ENCODE measurements at places on chromosomes 11 and 22.

GRCh38 chr22:27075028-27075678, 417.8 kb downstream of the MIAT start:
- no peak for DNase-seq

- no peak for DNase-seq
Observed at GRCh38 chr11:114609429-114609828, 13.8 kb upstream of the NXPE4 start.

- DNase-seq: no peak
Observed at GRCh38 chr22:40499209-40499623, 128.8 kb downstream of the SGSM3 start.

GRCh38 chr11:75868990-75869389, 54.0 kb downstream of the UVRAG start:
- no peak for DNase-seq

GRCh38 chr11:130162733-130163132, 3.2 kb downstream of the ST14 start:
- peak; percentile 9 for DNase-seq

GRCh38 chr11:11931461-11932055, 76.9 kb downstream of the DKK3 start:
- no peak for DNase-seq

DNA sequence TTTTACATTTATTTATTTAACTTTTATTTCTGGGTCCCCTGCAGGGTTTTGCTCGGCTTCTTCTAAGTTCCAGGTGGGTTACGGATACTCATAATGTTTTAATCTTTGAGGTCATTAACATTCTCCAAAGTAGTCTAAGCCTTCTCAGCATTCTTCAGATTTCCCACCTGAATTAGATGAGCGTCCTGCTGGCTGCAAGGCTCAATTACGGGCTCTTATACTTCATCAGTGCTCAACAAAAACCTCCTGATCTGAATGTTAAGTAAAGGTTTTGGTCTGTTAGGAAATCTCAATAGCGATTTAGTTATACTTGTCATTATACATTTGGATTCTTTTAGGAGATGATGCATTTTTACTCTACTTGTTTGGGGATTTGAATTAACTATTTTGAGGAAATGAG, 27.3 kb upstream of the NFRKB start:
- no peak for DNase-seq

- DNase-seq: no peak
Observed at GRCh38 chr22:25747245-25747944, 5.4 kb downstream of the MYO18B start.

DNA sequence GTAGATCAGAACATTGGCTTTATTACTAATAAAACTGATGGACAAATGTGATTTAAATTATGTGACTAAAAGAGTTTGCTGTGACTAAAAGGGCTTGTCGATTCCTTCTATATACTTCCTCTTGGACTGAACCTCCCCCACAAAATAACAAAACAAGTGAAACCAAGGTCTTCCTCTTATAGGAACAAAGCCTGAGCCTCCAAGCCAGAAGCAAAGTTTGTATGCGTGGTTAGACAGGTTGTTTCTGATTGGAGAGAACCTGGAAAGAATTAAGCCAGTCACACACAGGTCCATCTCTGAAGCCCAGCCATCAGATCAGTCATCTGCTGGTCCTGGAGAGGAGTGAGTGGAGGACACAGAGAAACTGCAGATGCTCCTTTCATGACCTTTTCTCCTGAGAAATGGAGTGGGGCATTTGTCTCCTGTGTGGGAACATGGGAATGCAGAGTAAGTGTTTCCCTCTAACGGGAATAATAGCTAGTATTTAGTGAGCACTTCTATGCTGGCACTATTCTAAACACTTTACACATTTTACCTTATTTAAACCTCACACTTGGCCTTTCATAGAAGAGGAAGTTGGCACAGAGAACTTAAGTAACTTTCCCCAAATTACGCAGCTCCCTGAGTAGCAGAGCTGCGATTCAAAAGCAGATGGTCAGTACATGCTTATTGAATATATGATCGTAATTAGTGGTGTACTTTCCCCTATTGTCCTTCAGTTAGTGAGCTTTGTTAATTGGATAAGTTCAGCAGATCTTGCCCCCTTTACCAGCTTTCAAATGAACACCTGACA, 77.1 kb downstream of the UVRAG start:
- no peak for DNase-seq

DNA sequence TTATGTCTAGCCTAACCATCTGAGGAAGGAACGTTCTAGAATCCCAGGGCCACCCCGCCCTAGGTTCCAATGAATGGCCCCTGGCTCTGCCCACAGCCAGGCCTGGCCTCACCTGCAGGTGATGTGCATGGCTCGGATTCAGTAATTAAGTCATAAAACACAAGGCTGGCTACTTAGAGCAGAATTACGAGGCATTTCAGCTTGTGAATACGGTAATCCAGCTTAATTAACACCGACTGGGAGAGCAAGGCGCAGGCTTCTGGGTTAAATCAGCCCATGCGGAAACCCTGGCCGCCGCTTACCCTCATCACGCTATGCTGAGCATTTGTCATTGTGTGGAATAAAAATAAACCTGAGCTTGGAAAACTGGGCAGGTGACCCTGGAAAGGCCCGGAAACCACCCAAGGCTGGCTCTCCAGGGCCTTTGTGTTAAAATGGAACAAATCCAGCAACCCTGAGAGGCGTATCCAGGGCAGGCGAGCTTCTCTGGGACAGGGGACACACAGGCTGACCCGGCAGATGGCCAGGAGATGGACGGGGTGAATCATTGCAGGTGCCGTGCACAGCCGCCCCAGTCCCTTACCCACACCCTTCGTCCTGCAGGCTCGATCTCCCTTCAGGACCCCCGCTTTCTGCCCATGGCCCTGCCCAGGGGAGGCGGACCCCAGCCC, 220.2 kb downstream of the CTTN start:
- DNase-seq: no peak
